H9 (cell line): ENCODE measurements at places on chromosomes 13 and 19. TPM values are rescaled to one million over a fixed set of nuclear protein-coding genes. Genes with fewer than 3 reads are reported as not detected.

Gene C1QTNF9B
- total RNA-seq, result not detected in 2 replicates

DNA sequence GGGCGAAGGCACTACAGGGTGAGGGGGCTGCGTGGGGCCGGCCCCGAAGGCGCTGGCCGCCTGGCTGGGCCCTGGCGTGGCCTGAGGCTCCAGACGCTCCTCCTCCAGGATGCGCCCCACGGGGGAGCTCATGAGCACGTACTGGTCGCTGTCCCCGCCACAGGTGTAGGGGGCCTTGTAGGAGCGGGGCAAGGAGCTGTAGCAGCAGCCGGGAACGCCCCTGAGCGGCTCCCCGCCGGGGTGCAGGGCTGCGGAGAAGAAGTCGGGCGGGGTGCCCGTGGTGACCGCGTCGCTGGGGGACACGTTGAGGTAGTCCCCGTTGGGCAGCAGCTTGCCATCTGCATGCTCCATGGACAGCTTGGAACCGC lies 3.0 kb downstream of the IRS2 start:
- DNase-seq, result peak; percentile 74
- H3K4me1 ChIP-seq, result peaks cover 9% of the 10 kb centered on the region; the same call in 1 of the 2 replicates
- H3K36me3 ChIP-seq, result peaks cover 12% of the 10 kb centered on the region; the same call in 2 of the 3 replicates
- H3K27ac ChIP-seq, result no peak overlapping the region

DNA sequence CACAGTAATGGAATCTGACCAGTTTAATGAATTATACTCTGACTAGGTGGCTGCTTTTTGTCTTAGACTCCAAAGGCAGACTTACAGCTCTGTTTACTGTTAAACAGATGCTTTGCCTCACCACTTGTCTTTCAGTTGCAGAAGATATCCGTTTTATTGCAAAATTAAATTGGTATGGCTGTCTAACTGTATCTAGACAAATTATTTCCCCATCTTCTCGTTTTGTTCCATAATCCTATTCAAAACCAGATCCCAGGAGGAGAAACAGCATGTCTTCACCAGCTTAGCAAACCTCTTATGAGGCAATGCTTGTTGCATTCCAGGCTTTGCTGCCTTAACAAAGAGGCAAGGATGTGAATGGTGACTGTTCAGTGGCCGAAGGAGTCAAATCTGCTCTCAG lies 215.6 kb downstream of the TDRD3 start:
- no peak overlapping the region for H3K4me3 ChIP-seq
- H3K36me3 ChIP-seq, result no peaks in the 10 kb centered on the region
- H3K27me3 ChIP-seq, result no peaks in the 10 kb centered on the region
- no peaks in the 10 kb centered on the region; the same call in 1 of the 2 replicates for H3K4me1 ChIP-seq
- no peak overlapping the region for H3K27ac ChIP-seq

DNA sequence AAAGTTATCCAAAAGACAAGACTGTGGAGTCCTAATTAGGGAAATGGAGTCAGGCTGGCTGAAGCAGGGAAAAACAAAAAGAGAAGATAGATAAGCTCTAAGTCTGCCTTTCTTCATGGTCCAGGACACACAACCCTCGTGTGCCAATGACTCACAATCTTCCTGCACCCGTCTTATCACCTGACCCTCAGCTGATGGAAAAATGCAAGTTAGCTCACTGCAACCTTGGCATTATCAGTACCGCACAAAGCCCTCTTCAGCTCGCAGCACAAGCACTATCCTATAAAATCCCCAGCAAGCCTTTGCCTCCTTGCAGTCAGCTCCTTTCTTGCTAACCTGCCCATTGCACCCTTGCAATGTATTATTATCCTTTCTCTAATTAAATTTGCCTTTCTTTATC lies 4.3 kb downstream of the OR7A5 start:
- H3K4me3 ChIP-seq, result no peak overlapping the region
- no peaks in the 10 kb centered on the region for H3K27me3 ChIP-seq
- no peak for DNase-seq
- H3K4me1 ChIP-seq, result 0 out of 2 replicates have a peak, but pooled peaks cover 4% of the 10 kb centered on the region
- no peak overlapping the region for H3K27ac ChIP-seq
- 0 out of 2 replicates have a peak, but pooled peaks cover 4% of the 10 kb centered on the region for H3K36me3 ChIP-seq

Gene HMGB1
- total RNA-seq, result 682 and 688 TPM in 2 replicates

- H3K27ac ChIP-seq, result no peak overlapping the region
- no peaks in the 10 kb centered on the region for H3K4me1 ChIP-seq
- no peaks in the 10 kb centered on the region for H3K27me3 ChIP-seq
- H3K36me3 ChIP-seq, result peaks cover 9% of the 10 kb centered on the region
Observed at GRCh38 chr13:111484141-111484925, 163.9 kb downstream of the TEX29 start.

Gene CNMD
- 96.0 and 97.9 TPM in 2 replicates for total RNA-seq

Gene GPR180
- total RNA-seq, result 5.1 and 5.5 TPM in 2 replicates

Gene DCT
- total RNA-seq, result not detected in 2 replicates

Gene CD79A
- 0.22 and 0.39 TPM in 2 replicates for total RNA-seq

- no peaks in the 10 kb centered on the region; the same call in 1 of the 2 replicates for H3K36me3 ChIP-seq
- H3K27ac ChIP-seq, result no peak overlapping the region
- peak; percentile 63 for DNase-seq
Observed at GRCh38 chr19:50500060-50500752, 10.8 kb downstream of the JOSD2 start.

Gene TBXA2R
- total RNA-seq, result 0.63 and 0.64 TPM in 2 replicates

- no peak overlapping the region for H3K4me3 ChIP-seq
- no peak for DNase-seq
- H3K4me1 ChIP-seq, result 0 out of 2 replicates have a peak, but pooled peaks cover 3% of the 10 kb centered on the region
- no peaks in the 10 kb centered on the region for H3K27me3 ChIP-seq
- H3K36me3 ChIP-seq, result no peaks in the 10 kb centered on the region
- no peak overlapping the region for H3K27ac ChIP-seq
Observed at GRCh38 chr13:40502236-40502635, 164.2 kb downstream of the FOXO1 start.

DNA sequence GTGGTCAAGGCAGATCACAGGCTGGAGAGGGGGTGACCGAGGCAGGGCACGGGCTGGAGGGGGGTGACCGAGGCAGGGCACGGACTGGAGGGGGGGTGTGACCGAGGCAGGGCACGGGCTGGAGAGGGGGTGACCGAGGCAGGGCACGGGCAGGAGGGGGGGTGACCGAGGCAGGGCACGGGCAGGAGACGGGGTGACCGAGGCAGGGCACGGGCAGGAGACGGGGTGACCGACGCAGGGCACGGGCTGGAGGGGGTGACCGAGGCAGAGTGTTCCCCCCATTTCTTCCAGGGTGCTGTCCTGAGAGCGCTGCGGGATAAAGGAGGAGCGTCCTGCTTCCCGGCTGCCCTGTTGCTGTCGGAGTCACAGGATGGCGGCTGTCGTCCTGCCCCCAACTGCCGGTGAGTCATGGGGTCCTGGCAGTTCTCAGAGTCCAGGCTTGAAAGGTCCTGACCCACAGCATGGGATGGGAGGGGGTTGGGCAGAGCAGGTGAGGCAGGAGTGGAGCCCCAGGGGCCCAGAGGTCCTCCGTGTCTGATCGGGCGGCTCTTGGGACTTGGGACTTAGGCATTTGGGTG lies 5.3 kb downstream of the ZNF557 start:
- H3K4me3 ChIP-seq, result no peak overlapping the region
- H3K27me3 ChIP-seq, result no peaks in the 10 kb centered on the region
- H3K27ac ChIP-seq, result no peak overlapping the region
- no peak for DNase-seq
- peaks cover 83% of the 10 kb centered on the region for H3K36me3 ChIP-seq
